EL (cell line): ENCODE measurements at places on chromosomes 3 and 15.

DNA sequence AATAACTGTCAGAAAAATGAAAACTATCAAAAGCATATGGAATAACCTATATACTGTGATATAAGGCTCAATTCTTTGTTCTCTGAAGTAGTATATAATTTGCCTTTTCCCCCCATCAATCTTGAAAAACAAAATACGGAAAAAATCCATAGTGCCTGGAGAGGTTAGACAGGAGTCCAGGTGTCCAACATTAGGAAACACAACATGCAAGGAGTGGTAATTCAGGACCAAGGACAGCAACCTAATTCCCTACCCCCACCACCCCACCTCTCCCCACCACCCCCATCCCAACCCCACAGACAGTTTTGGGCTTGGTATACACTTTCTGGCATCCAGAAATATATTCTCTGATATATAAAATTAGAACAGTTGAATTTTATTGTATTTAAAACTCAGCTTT, 55.1 kb upstream of the SLC25A26 start:
- DNase-seq = no peak

GRCh38 chr15:89781891-89782618, 5.9 kb downstream of the MESP2 start:
- DNase-seq = peak; percentile 68

GRCh38 chr3:99313485-99313884, 324.9 kb upstream of the COL8A1 start:
- peak; percentile 37 for DNase-seq

DNA sequence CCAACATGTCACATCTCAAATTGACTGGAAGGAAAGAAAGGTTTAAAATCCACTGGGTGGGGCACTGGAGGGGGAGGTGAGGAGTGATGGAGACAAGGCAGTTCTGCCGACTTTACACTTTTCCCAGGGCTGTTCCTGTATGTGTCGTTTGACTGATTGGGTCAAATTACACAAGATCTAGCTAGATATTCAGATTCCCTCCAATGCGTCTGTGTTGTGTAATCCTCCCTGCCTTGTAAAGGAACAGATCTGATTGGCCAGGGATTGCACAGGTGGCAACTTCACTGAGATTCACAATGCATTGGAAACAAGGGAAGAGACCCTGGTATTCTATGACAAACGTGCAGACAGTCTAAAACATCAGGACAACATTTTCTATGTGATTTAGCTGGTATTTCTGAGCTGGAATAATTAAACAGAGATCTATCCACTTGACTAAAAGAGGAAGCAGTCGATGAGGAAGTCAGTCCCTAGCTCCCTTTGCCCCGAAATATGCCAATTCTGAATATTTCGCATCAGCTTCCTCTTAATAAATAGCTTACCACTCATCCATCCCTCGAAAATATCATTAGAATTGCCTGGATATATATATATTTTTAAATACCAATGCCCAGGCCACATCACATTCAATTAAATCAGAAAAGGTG, 312.9 kb downstream of the RORA start:
- no peak for DNase-seq

DNA sequence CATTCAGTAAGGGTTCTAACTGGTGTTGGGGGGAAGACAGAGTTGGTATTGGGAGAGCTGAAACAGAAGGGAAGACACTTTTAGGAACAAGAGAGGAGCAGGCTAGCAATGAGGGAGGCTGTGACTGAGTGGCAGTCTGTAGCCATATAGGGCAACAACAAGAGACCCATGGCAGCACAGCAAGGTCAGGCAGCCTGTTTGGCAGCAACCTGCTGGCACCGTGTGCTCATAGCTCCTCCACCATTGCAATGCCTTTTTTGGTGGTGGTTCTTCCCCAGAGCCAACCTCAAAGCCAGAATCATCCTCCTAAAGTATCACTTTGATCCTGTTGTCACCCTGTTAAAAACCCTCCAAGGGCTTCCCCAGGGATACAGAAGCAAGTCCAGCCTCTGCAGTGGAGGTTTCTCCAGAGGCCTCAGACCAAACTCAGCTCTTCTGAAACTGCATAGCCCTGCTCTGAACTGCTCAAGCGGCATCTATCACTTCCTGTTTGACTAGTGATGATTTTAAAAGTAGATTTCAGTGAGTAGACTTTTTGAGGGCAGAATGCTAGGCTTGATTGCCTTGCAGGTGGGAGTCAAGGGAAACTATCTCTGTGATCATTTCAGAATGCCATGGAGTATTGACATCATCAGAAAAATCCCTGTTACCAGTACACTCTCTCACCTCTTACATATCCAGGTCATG, 176.9 kb downstream of the STAC start:
- DNase-seq = no peak

- DNase-seq = no peak
Measured at GRCh38 chr3:118077332-118077731, 957.3 kb downstream of the IGSF11 start.

GRCh38 chr15:67380921-67381320, 126.3 kb downstream of the IQCH start:
- no peak for DNase-seq

- no peak for DNase-seq
Measured at GRCh38 chr3:73243740-73244139, 182.3 kb downstream of the EBLN2 start.

GRCh38 chr3:172869368-172869771, 118.8 kb downstream of the ECT2 start:
- DNase-seq = peak; percentile 20

- no peak for DNase-seq
Measured at GRCh38 chr15:73338606-73339374, 30.0 kb downstream of the HCN4 start.

- no peak for DNase-seq
Measured at GRCh38 chr15:66025015-66025452, 155.7 kb downstream of the RAB11A start.

DNA sequence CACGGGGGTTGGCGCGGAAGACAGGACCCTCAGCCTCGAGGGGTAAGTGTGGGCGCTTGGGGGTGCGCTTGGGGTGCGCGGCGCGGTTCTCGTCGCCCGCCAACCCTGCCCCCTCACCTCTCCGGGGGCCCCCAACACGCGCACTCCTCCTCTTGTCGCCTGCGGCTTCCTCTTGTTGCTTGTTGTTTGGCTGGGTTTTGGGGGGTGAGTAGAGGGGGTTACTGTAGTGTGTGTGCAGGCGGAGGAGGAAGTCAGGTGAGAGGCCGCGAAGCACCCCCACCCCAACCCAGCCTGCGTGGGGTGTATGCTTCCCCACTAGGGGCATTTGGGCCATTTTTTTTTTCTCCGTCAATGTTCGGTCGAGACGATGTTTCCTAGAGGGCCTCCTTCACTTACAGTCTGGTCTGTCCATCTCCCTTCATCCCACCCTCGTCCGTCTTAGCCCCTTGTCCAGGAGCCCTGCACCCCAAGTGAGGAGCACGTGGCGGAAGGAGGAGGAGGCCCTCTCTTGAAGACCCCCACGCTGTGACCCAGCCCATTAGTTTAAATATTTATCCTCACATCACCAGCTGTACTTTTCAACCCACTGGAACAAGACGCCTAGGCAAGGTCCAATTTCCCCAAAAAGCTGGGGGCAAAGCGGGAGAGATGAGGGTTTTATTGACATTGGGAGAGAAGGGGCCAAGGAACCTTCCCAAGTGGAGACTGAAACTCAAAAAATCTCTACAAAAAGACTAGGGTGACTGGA, 20.4 kb upstream of the SATB1 start:
- no peak for DNase-seq

DNA sequence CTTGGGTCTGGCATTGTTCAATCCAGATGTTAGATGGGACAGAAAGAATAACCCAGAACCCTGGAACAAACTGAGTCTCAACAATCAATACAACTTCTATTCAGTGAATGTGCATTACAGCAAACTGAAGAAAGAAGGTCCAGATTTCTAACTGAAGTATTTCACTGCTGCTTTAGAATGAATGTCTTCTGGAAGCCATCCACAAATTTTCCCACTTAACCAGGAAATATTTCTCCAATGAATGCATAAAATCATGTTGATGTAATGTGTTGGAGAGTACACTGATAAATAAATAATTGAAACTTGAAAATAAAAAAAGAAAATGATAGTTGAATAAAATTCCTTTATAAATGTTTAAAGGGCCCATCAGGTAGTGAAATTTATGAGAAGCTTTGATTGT, 658.6 kb downstream of the ZBBX start:
- DNase-seq = no peak

DNA sequence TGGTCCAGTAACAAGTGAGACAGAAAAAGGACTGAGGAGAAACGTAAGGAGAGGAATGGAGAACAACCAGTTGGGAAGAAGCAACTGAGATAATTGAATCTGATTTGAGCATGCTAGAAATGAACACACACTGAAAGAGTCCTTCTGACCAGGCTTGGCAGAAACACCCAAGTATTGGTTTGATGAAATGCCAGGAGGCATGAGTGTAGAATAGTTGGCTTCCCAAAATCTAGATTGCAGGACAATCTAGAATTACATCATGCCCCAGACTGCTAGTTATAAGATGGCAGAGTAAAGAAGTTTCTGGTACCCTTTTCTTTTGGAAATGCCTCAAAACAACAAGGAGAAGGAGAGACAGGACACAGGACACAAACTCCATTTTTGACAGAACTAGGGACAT, 189.7 kb upstream of the STT3B start:
- no peak for DNase-seq

GRCh38 chr3:122013448-122013925, 8.6 kb downstream of the ILDR1 start:
- no peak for DNase-seq

DNA sequence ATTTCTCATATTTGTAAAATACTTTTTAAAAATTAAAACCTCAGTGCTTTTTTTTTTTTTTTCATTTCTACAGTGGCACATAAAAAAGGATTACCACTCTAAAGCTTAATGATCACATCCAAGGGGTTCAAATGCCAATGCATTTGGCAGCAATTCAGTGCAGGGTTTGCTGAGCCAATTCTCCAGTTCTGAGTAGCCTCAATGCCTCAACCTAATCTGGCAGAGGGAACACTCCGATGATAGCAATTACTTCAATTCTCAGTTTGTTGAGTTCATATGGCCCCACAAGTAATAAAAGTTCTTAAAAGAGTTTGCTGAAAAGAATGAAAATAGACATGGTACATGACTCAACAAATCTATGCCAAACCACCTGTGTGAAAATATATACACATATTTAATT, 79.3 kb upstream of the RBMS3 start:
- peak; percentile 14 for DNase-seq

DNA sequence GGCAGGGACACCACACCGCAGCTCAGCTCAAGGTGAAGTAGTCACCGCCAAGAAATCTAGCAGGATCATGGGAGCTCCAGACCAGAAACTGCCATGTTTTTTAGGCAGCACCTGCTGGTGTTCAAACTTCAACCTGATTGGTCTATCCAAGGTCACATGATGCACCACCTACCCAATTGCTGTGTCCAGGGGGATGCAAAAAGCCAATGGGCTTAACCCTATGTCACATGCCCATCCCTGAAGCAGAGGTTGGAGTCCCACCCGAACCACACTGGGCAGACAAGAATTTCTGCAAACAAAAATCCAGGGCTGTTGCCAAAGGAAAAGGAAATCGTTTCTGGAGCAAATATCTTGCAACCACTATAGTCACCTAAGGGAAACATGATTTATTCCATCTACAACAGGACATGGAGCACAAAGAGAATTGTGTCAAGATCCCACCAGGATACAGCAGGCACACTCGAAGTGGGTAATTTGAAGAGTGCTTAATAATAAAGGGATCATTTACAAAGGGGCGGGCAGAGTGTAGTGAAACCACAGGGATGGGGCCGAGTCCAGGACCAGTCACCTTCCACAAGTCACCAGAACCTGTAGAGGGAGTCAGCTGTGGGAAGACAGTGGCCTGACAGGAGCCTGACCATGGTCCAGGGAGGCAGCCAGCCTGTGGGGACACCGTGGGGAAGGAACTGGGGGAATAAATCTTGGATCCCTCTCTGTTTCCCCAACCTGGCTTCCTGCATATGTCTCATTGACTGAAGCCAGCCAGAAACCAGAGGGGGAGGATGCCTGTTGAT, 34.2 kb upstream of the TSEN2 start:
- DNase-seq = no peak

GRCh38 chr3:64148955-64149653, 76.2 kb downstream of the PRICKLE2 start:
- DNase-seq = no peak

GRCh38 chr3:158912621-158913020, 110.8 kb downstream of the MFSD1 start:
- peak; percentile 32 for DNase-seq

- no peak for DNase-seq
Measured at GRCh38 chr15:86743283-86743903, 663.7 kb downstream of the AGBL1 start.

GRCh38 chr3:4855676-4856075, 123.6 kb upstream of the BHLHE40 start:
- no peak for DNase-seq

DNA sequence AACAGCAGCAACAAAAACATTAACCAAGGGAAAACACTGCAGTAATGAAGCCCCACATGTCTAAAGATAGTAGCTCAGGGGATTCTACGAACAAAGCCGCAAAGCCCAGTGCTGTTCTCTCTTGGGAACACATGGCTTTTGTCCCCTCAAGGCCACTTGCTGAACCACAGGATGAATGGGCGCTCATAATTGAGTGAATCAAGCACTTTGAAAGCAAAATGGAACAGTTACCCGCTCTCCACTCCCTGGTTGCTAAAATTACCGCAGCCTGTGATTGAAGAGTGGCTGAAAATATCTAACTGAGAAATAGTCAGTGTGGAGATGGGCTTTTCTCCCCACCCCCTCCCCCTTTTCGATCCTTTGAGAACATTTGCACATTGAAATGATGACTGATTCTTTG, 39.6 kb downstream of the RASGRF1 start:
- no peak for DNase-seq

DNA sequence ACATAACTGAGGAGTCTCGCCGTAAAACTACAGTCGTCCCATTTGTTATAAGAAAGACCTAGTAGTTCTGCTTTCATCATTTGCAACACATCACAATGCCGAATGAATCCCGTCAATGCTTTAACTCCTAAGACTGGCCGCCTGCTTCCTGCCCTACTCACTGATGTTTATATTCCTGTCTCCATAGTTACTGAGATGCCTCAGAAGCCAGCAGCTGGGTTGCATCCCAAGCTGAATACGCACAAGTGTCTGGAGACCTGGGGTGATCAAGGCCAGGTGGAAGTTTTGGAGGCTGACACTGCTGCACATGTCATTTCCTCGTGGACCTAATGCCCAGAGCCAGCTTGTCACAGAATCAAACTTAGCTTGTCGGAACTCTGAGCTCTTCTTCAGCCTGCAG, 95.2 kb upstream of the UBE2E1 start:
- DNase-seq = no peak

DNA sequence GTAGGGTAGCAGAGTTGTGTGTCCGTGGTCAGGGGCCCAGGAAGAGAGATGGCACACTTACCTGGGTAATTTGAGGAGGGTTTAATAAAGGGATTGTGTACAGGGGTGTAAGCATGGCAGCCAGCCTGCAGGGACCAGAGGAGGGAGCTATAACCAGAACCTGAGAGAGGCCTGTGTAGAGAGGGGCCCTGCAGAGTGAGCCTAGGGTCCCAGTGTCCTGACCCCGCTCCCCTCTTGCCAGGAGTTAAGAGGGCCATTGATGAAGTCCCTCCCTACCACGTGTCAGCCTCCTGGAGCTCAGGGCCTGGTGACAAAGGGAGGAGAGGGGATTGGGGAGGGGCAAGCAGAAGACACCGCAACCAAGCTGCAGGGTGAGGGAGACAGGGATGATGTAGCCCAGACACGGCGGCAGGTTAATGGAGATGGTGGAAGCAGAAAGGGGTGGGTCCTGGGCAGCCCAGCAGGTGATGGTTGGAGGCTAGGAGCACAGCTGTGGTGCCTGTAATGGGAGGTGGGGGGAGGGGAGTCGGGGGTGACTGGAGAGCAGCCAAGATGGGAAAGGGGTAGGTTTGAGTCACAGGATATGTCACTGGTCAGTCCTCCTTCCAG, 165.4 kb upstream of the TOPAZ1 start:
- peak; percentile 12 for DNase-seq
